Umbilical cord (tissue), 2 donors: ENCODE measurements at places on chromosomes 1 and 21. TPM values are rescaled to one million over a fixed set of nuclear protein-coding genes. Genes with fewer than 3 reads are reported as not detected.
A peak's percentile ranks its signal among the peaks of the same experiment; 100 is the strongest.

ZNF684 gene
- 6.7 TPM for total RNA-seq

ADARB1 gene
- total RNA-seq, result 108 TPM

MAN1C1 gene
- total RNA-seq, result 16.9 TPM

PRDM2 gene
- 38.5 TPM for total RNA-seq

GJA8 gene
- not detected for total RNA-seq

KRTAP13-3 gene
- total RNA-seq, result not detected

PLEKHN1 gene
- total RNA-seq, result 1.2 TPM

FAM229A gene
- total RNA-seq, result 1.7 TPM

ZC3H11A gene
- total RNA-seq, result 109 TPM

SRSF4 gene
- 56.8 TPM for total RNA-seq

VHLL gene
- 6.0 TPM for total RNA-seq

MTX1 gene
- 17.3 TPM for total RNA-seq

CRB1 gene
- total RNA-seq, result 14.2 TPM

ALX3 gene
- 0.48 TPM for total RNA-seq

ESPN gene
- total RNA-seq, result 0.24 TPM

MTARC1 gene
- 7.7 TPM for total RNA-seq

SLAMF6 gene
- 0.96 TPM for total RNA-seq

GRCh38 chr1:229334716-229335115 lies 8.1 kb downstream of the CCSAP start:
- DNase-seq, result no peak

GRCh38 chr1:177209357-177209756 lies 38.6 kb downstream of the BRINP2 start:
- DNase-seq, result peak; percentile 91

DNA sequence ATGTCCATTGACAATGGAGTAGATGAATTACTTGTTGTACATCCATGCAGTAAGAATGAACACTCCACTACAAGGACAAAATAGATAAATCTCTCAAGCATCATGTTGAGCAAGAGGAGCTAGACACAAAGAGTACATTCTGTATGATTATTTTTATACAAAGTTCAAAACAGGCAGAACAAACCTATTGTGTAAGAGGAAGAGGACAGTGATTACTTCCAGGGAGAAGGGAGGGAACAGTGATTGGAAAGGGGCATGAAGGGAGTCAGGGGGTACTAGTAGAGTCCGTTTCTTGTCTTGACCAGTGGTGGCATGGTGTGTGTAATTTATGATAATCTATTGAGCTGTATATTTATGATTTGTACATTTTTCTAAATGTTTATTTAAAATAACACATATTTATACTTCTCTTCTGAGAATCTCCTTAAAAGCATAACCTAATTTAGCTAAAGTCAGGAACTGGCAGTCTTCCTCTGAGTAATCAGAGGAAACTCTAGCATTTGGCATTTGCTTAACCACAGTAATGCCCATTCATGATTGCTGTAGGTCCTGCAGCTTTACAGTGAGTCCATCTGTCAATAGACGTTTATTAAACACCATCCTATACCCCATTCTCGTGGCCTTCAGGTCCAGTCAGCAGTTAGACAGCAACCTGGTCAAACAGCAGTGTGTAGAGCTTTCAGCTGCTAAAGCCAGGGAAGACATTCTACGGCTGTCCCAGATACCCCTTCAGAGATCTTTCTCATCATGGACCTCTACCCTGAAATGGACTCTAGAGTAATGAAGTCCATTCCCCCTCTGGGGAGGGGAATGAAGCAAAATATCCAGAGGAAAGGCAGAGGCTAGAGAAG lies 114.1 kb upstream of the GALNT2 start:
- no peak for DNase-seq

DNA sequence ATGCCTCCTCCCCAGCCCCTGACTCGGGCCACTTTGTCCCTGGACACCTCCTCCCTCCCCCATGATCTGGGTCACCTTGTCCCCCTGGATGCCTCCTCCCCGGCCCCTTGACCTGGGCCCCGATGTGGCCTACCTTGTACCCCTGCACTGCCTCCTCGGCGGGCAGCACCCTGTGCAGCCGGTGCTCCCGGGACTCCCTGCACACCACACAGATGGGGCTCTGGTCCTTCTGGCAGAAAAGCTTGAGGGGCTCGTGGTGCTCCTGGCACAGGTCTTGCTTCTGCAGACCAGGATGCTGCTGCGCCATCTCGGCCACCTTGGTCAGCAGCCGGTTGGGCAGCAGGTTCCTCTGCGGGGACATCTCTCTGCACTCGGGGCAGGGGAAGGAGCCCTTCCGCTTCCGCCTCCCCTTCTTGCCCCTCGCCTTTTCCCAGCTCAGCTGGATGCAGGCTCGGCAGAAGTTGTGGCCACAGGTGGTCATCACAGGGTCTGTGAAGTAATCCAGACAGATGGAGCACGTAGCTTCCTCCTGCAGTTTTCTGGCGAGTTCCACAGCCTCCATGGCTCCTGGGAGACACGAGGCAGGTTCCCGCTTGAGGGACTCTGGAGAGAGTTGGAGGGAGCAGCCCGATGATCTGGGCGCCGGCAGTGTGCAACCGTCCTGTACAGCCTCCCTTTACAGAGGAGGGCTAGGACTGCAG lies 2.0 kb downstream of the TRIM17 start:
- DNase-seq, result no peak

- DNase-seq, result no peak
Measured at GRCh38 chr1:223291796-223292195, 72.2 kb downstream of the SUSD4 start.

DNA sequence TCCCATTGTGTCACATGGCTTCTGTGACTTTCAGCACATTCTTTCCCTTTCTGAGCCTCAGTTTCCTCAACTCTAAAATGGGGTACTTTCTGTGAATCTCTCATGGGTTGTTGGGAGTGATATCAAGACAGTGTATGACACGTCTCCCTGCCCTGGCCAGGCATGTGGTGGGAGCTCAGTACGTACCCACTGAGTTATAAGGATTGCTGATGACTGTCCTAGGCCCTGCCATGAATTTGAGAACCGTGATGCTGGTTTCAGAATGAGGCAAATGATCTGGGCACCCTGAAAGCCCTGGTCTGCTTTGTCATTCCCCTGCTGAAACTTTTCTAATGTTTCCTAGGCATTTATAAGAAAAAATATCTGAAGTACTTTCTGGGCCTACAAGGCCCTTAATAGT lies 3.6 kb downstream of the ZNF362 start:
- no peak for DNase-seq

GRCh38 chr1:9013819-9014218 lies 12.4 kb downstream of the SLC2A7 start:
- no peak for DNase-seq

DNA sequence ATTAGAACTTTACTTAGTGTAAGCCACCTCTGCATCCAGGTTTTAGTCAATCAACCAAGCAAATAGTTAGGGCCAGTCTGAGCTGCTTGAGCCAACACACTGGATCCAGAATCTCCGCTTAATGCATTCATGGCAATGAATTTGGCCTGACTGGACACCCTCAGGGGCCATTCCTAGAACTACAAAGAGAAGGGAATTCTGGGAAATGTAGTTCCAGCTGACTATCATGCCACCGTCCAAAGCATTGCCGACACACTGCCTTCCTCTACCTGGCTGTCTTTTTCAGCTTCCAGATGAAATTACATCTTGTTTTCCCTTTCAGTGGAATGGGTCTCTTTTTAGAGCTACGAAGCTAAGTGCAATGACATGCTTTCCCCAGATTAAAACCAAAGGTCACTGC lies 163.0 kb upstream of the IGSF21 start:
- DNase-seq, result no peak

DNA sequence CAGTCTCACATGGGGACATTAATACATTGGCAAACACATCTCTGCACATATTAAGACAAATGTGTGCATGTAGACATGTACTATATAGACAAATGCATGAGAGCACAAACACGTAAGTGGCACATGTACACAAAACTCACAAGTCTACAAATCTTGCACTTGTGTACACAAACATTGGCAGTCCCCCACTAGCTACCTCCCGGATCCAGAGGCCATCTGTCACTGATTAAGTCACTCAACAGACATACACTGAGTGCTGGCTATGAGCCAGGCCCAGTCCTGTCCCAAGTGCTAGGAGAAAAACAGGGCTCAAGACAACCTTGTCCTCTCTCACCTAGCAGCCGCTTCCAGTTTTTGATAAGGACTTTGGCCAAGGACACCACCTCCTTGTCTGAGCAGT lies 7.0 kb downstream of the TCEA3 start:
- no peak for DNase-seq

- DNase-seq, result no peak
Measured at GRCh38 chr1:199914546-199914945, 113.0 kb upstream of the NR5A2 start.

DNA sequence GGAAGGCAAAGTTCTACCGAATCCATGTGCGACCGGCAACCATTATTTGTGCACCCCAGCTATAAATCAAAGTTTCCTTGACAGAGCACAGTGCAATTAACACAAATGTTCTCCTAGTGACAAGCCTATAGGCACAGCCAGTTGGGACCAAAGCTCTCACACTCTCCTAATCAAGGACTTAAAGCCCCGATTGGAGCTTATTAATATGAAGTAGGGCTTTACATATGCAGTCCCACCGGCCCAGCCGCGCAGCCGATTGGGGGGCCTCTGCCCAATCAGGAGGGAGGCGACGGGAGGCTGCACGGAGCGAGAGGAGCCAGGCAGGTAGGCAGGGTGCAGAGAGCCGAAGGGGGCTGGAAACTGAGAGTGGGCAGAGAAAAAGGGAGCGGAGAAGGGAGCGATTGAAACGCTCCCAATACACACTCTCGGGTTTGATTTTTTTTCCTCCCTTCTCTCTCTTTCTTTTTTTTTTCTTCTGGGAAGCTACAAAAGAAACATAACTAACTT lies at the start of gene ESRRG:
ESRRG (minus strand) TSS at position 156 of the 507 bp plus-strand sequence; CDS start at position 26, 130 bp downstream.
- peak; percentile 52 for DNase-seq

DNA sequence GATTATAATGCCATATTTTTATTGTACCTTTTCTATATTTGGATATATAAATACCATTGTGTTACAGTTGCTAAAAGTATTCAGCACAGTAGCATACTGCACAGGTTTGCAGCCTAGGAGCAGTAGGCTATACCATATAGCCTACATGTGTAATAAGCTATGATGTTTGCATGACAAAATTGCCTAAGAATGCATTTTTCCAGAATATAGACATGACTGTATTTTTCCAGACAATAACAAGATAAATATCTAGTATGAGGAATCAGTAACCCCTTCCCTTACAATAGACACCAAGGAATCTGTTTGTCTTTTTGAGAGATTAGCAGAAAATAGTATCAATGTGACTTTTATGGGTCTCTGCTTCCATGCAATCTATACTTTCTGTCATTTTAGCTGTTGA lies 228.6 kb downstream of the GRIK1 start:
- DNase-seq, result no peak

DNA sequence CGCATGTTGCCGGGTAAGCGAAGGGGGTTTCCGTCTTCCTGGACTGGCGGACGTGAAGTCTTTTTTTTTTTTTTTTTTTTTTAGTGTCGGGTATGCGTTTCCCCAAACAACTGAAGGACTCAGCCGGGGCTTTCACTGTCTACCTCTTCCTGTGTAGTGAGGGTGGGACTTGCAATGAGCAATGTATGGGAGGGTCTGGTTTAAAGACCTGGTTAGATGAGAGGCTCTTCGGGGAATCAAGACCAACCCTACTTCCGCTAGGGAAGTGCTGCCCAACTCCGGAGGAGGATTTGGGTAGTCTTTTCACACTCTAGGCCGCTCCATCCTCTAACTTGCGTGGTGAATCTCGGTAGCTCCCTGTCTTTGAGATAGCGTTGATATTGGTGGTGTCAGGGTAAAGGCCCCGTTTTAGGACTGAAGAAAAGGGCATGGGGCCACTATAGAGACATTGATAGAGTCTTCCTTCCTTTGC lies 754 bp downstream of the PRRC2C start:
- DNase-seq, result peak; percentile 79

DNA sequence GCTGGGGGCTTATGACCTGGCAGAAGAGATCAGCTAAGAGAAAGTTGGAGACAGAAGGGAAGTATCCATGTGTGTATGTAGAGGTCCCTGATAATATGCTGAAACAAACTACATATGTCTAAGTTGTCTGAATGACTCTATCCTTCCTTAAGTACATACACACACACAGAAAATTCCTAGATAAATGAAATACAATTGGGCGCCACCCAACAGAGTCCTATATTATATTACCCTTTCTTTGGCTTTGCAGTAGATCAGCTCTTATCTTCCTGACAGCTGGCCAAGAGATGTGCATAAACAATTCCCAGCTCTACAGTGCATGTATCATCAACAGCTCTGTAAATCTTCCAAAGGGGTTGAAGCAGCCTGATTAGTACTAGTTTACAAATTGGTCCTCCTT lies 40.1 kb downstream of the SORT1 start:
- DNase-seq, result peak; percentile 48

DNA sequence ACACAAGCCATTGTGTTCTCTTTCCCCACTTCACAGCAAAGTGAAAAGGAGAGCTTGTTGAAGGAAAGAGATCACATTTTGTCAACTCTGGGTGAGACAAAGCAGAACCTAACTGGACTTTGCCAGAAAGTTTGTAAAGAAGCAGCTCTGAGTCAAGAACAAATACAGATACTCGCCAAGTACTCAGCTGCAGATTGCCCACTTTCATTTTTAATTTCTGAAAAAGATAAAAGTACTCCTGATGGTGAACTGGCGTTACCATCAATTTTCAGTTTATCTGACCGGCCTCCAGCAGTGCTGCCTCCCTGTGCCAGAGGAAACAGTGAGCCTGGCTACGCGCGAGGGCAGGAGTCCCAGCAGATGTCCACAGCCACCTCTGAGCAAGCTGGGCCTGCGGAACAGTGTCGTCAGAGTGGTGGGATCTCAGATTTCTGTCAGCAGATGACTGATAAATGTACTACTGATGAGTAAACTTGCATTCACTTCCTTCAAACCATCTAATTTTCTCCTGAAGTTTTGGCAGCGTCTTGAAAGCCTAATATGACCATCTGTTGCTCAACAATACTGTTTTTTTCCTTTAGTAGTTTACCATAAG lies 43.7 kb downstream of the BACH1 start:
- DNase-seq, result no peak

- DNase-seq, result no peak
Measured at GRCh38 chr1:53391982-53392381, 64.1 kb upstream of the LRP8 start.

GRCh38 chr1:179779645-179780272 lies 36.7 kb downstream of the FAM163A start:
- peak; percentile 24 for DNase-seq

GRCh38 chr1:93728480-93729131 lies 47.0 kb upstream of the BCAR3 start:
- DNase-seq, result no peak

GRCh38 chr1:234199476-234200127 lies 173.7 kb upstream of the COA6 start:
- no peak for DNase-seq

- no peak for DNase-seq
Measured at GRCh38 chr1:147648933-147649332, 21.4 kb downstream of the ACP6 start.

GRCh38 chr1:3084726-3085125 lies 15.7 kb downstream of the PRDM16 start:
- DNase-seq, result no peak

DNA sequence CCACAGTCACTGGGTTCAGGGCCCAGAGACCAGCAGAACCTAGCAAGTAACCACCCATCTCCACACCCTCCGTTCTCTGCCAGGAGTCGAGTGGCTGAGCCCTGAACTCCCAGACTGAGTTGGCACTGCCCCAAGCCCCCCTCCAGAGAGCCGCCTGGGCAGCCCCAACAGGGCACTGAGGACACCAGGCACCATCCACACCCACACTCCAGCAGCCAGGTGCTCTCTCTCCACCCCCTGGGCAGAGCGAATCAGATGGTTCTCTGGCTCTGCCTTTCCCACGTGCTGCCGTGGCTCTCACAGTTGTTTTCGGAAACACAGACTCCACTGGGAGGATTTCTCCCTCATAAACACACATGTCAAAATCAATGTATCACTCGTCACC lies 13.6 kb downstream of the WDR4 start:
- no peak for DNase-seq

- DNase-seq, result no peak
Measured at GRCh38 chr21:43728154-43728466, 9.2 kb downstream of the PDXK start.
